ENCODE measurements at places on chromosomes 6 and 20. TPM values are rescaled to one million over a fixed set of nuclear protein-coding genes. Genes with fewer than 3 reads are reported as not detected.

DNA sequence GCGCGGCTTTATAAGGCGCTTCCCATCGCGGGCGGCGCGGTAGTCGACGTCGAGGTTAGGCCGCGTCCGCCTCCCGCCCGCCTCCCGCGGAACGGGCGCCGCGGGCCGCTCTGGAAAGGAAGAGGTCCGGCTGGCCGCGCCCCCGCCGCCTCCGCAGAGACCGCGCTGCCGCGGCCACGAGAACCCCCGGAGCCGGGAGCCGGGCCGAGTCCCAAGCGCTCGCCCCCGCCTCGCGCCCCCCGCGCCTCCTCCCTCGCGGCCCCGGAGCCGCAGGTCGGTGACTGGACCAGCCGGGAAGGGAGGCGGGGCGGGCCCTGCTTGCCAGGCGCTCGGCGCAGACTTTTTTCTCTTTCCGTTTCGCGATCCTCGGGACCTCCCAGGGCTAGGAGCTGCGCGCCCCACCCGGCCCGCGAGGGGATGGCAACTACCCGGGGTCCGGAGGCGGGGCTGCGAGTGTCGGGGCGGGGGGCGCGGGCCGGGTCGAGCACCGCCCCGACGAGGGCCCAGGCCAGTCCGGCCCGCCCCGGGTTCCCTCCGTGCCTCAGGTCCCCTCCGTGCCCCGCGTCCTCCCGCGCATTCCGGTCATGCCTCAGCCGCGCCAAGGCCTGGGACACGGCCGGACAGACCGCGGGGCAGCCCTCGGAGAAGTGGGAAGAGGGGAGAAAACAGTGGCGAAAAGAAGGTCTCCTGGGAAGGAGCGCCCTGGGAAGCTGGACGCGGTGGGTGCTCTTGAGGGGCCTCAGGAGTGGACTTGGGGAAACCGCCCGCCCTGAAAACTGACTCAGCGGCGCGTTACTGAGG lies 417 bp upstream of the PXDC1 start:
- H3K27ac ChIP-seq: no peak overlapping the region
- DNase-seq: peak; percentile 83
- H3K4me1 ChIP-seq: peaks cover 2% of the 10 kb centered on the region

DNA sequence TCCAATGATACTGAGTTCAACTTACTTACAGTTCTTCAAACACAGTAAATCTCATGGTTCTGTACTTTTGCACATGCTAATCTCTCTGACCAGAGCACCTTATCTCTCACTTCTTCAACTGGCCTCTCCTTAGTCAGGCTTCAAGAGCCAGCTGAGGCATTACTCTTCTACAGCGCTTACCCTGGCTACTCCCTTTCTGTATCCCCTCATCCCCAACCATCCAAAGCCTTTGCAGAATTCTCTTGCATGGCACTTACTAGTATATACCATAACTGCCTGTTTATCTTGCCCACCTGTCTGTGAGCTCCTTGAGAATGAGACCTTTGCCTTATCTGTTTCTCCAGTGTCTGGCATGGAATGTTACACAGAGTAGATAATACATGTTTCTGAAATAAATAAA lies 49.2 kb downstream of the SESN1 start:
- no peak for DNase-seq
- H3K4me1 ChIP-seq: peaks cover 3% of the 10 kb centered on the region
- no peak overlapping the region for H3K4me3 ChIP-seq
- no peak overlapping the region for H3K27ac ChIP-seq
- no peaks in the 10 kb centered on the region for H3K27me3 ChIP-seq

DNA sequence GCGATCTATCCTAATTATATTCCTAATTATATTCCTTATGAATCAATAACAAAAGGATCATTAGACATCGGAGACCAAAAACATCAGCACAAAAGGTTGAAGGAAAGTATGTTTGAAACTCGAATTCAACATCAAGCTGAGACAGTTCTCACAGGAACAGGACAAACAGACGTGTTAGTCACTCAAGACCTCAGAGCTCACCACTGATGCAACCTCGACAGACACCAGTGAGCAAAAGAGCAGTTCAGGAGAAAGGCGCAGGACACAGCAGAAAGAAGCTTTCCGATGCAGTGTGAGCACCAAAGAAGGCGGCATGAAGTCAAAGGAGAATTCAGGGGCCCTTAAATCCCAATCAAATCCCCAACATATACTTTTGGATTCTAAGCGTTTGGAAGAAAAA lies 6.3 kb upstream of the RAMACL start:
- H3K27ac ChIP-seq: no peak overlapping the region
- H3K27me3 ChIP-seq: no peaks in the 10 kb centered on the region
- peaks cover 15% of the 10 kb centered on the region for H3K4me1 ChIP-seq
- DNase-seq: no peak

- H3K36me3 ChIP-seq: no peaks in the 10 kb centered on the region
- H3K27ac ChIP-seq: peak overlapping the region; percentile 88
- H3K4me3 ChIP-seq: peak overlapping the region; percentile 38
- no peak for DNase-seq
- H3K27me3 ChIP-seq: no peaks in the 10 kb centered on the region
- H3K4me1 ChIP-seq: peaks cover 77% of the 10 kb centered on the region
Measured at GRCh38 chr6:118724211-118724610, 72.8 kb upstream of the CEP85L start.

DNA sequence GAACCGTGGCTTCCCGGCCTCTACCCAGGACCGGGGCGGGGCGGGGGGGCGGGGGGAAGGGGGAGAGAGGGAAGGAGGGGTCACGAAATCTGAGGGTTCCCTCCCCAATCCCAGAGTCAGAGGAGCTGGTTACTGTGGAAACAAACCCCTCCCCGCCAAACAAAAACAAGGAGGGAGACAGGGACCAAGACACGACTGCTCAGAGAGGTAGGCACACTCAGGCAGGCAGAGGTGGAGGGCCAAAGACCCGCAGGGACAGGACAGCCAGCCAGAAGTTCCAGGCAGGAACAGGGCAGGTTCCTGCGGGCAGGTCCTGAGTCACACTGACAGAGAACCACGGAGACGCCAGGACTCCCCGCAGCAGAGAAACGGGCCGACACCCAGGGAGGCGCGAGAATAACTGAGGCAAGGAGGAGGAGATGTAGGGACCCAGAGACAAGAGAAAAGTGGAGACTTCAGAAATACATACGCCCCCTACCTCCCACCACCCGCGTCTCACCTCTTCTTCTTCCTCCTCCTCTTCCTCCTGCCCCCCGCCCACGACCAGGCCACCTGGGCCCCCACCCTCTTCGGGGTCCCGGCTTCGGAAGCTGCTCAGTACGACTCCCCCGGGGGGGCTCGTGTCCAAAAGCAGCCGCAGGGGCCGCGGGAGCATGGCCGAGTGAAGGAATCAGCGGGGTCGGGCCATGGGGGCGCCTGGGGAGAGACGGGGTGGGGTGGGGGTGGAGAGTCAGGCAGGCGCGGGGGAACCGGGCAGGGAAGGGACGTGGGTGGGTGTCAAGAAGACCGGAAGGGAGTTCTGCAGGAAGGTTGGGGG lies 578 bp downstream of the RGL2 start:
- peak overlapping the region; percentile 94 for H3K4me3 ChIP-seq
- peaks cover 33% of the 10 kb centered on the region for H3K36me3 ChIP-seq
- peak; percentile 70 for DNase-seq
- H3K4me1 ChIP-seq: peaks cover 29% of the 10 kb centered on the region
- peaks cover 5% of the 10 kb centered on the region for H3K27me3 ChIP-seq
- peak overlapping the region; percentile 96 for H3K27ac ChIP-seq

DNA sequence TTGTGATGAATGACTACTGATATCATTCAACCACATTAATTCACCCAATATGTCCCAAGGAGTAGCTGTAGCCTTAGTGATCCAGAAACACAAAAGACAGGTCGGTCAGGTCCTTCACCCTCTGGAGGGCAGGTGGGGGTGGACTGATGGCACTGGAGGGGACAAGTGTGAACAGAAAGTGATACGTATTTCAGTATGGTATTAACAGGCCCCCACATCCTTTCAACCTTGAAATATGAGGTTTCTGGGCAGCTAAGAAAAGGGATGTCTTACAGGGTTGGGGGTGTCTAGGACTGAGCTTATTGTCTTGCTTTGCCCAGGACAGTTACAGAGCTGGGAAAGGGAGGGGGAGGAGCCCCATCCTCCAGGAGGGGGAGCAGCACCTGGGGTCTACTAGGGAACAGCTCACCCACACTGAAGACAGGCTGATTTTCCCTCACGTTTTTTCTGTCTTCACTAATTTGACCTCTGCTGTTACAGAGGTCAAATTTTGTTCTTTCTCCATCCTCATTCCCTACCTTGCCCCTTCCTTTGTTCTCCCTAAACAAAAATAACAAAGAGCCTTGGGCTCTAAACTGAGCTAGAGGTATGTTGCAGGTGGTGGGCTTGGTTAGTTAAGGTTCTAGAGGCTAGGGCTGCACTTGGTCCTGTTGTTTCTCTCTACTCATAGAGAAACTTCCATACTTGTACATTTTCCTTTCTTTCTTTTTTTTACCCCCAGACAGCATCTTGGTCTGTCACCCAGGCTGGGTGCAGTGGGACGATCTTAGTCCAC lies 38.0 kb upstream of the EEF1A1 start:
- no peaks in the 10 kb centered on the region for H3K36me3 ChIP-seq
- DNase-seq: no peak
- H3K4me3 ChIP-seq: no peak overlapping the region
- H3K27ac ChIP-seq: no peak overlapping the region
- no peaks in the 10 kb centered on the region for H3K27me3 ChIP-seq
- peaks cover 23% of the 10 kb centered on the region for H3K4me1 ChIP-seq

LY6G5B gene
- total RNA-seq: 17.6 TPM

All from activated naive CD8-positive, alpha-beta T cell treated with anti-CD3 and anti-CD28 coated beads for 36 hours (primary cell).